ENCODE measurements at places on chromosomes 2 and 18.

DNA sequence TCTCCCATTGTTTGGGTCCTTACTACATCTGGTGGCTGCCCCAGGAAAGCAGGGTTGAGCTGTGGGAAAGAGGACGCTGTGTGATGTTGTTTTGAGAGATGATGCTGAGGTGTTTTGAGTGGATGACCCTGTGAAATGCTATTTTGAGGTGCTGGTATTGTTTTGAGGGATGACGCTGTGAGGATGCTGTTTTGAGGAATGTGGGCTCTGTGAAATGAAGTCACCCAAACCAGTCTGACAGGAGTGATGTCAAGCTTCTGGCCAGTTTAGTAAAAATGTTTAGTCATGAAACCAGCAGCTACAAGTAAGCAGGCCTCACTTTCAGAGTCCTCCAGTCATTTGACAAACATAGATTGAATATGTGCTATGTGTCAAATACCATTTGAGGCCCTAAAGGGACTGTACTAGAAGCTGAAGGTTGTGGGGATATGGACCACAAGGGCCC lies 16.1 kb upstream of the PUM2 start:
- no peak for DNase-seq

DNA sequence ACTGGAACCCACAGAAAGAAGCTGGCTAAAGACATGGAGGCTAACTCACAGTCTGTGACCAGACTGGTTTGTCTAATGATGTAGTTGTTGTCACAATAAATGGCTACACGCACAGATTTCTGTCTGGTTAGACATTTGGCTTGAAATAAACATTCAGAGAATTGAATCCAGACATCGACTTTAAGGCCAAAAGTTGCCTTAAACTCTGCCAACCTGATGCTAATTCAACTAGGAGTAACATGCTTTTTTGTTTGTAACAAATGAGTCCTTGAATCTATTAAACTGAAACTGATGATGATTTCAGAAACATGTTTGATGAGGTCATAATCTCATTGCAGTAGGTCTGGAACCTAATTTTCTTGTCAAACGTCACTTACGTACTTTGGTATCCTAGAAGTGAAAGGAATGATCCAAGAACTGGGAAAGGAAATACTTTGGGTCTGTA lies 123.8 kb downstream of the ERBB4 start:
- DNase-seq: peak; percentile 51

DNA sequence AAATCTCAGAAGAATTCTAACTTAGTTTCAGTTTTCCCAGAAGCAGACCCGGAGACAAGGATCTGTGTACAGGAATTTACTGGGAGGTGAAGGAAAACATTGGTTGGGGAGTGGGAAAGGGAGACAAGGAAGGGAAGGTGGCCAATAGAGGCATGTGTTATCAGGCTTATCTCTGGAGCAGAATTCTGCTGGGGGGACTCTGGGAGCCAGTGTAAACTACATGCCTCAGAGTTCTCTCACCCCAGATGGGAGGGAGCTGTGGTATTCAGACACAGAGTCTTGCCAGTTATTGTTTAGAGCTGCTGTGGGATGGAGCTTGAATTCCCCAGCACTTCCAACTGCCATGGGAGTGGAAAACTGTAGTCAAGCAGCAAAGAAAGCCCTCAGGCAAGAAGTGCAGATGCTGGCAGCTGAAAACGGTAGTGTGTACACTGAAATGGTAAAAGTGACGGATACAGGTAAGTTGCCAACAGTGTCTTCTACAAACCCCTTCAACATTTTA lies 19.0 kb downstream of the DNPEP start:
- peak; percentile 75 for DNase-seq

DNA sequence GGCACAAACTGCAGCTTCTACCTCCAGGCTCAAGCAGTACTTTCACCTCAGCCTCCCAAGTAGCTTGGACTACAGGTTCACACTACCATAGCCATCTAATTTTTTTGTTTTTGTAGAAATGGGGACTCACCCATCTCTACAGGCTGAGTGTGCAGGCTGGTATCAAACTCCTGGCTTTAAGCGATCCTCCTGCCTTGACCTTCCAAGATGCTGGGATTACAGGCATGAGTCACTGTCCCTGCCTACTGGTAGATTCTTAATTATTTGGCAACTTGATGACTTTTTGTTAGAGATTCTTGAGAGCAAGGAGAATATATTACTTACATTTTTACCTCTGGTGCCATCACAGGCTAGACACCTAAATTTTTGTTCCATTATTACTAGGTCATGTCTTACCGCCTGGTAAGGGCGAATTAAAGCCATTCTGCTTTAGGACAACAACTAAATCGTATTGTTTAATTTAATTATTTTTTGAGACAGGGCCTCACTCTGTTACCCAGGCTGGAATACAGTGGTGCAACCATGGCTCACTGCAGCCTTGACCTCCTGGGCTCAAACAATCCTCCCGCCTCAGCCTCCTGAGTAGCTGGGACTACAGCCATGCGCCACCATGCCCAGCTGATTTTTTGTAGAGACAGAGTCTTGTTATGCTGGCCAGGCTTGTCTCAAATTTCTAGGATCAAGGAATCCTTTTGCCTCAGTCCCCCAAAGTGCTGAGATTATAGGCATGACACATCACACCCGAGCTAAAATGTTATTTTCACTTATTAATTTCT lies 15.7 kb downstream of the DYNC1I2 start:
- peak; percentile 19 for DNase-seq

DNA sequence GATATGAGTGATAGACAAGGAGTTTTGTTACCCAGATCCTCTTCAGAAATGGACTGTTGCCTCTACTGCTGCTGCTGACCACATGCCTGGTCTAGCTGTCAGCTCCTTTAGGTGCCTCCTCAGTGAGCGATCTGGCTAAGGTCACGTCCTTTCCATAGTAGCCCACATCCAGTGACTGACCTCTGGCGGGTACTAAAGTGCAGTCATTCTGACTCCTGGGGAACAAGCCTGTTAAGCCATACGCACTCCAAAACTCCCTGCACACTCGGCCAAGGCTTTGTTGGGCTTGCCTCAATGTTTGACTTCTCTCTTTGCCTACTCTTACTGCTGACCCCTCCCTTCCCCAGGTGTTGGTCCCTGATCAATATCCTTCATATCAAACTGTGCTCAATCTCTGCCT lies 685.2 kb downstream of the IRS1 start:
- no peak for DNase-seq

GRCh38 chr2:23926290-23926749 lies 603 bp downstream of the ATAD2B start:
- DNase-seq: no peak

GRCh38 chr2:149738767-149739166 lies 151.2 kb upstream of the MMADHC start:
- DNase-seq: peak; percentile 88

DNA sequence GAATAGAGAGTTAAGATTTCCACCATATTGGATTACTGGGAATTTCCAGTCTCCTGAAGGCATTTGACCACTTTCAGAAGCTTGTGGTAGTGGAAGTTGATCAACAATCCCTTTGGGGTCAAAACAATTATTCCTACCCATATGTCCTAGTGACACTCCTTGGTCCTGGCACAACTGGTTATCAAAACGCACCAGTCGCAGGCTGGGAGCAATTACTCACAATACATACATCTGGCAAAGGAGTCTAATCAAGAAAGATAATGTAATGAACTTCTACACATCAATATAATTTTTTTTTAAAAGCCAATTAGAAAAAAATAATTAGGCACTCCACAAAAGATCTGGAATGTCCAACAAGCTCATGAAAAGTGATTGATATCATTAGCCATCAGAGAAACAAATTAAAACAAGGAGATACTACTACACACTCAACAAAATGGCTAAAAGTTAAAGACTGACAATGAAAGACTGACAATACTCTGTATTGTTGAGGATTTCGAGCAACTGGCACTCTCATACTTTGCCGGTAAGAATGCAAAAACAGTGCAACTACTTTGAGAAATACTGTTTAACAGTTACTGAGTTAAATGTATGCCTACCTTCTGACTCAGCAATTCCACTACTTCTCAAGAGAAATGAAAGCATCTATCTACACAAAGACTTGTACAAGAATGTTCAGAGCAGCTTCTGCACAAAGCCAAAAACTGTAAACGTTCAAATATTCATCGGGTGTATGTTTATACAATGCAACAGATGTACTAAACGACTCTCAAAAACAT lies 2.0 kb downstream of the INO80C start:
- DNase-seq: no peak

DNA sequence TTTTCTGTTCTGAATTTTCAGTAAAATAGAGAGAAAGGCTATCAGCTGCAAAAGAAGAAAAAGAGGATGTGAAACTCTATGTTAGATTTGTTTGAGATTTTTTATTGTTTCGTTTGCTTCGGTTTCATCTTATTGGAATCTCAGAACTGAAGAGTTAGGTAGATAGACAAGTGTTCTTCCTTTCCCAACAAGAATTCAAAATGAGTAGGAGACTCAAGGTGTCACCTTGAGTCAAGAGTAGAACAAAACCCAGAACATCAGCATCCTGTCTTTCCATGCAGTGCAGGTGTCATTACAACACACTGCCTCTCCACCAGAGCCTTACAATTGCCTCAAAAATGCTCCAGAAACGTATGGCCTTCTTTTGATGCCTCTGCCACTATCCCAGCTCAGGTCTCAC lies 21.1 kb downstream of the NBAS start:
- no peak for DNase-seq

GRCh38 chr2:86675511-86676015 lies 44.5 kb upstream of the RMND5A start:
- DNase-seq: no peak

GRCh38 chr2:186195696-186196095 lies 290.4 kb upstream of the ZC3H15 start:
- peak; percentile 71 for DNase-seq

GRCh38 chr2:165572151-165572550 lies 102.7 kb downstream of the CSRNP3 start:
- DNase-seq: no peak

DNA sequence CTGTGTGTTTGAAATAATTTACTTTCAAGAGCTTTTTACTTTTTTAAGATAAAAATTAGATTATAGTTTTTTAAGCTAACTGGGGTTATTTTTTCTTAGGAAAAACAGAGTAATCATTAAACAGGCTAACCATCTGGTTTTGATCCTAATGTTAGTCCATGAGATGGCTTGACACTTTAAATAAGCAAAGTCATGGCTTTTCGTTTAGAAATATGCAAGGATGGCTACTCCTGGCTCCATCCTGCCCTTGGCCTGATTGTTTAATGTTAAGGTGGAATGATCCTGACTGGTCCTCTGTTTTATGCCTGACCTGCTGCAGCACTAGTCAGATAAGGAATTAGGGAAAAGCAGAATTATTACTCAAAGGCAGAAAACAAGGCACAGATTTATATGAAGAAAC lies 39.7 kb upstream of the PNPT1 start:
- no peak for DNase-seq

GRCh38 chr2:240785424-240786335 lies 34.3 kb downstream of the KIF1A start:
- DNase-seq: no peak

DNA sequence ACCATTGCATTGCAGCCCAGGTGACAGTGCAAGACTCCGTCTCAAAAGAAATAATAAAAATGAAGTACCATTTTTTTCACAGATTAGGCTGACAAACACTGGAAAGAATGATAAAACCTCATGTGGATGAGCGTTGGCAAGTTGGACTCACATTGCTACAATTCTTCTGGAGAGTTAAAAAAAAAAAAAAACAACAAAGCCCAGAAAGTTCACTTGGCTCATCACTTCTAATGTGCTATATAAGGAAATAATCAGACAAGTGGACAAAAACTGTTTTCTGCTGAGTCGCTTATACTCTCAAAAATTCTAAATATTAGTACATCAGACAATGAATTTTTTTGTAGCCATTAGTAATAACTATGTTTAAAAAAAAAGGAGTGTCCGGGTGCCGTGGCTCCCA lies 38.4 kb downstream of the PKP4 start:
- peak; percentile 88 for DNase-seq

GRCh38 chr2:218295029-218295428 lies 2.7 kb upstream of the TMBIM1 start:
- DNase-seq: no peak

Data from fibroblast of upper back skin (primary cell).